ENCODE measurements at places on chromosomes 6 and 20.

DNA sequence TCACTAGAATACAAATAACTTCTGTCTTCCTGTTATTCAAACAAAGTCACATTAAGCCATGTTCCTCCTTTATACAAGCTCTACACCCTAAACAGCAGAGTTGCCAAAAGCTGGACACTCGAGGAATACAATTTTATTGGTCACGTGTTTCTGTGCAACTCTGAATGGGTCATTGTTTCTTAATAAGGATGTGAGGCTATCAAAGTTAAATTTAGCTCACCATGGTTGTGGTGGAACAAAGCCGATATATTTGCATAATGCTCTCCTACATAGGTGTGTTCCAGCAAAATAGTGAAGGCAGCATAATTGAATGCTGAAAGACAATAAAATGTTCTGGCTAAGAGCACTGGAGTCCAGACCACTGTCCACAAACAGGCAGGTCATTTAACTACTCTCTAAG, 36.9 kb upstream of the CD2AP start:
- DNase-seq = no peak
- H3K4me3 ChIP-seq = no peak overlapping the region
- no peaks in the 10 kb centered on the region for H3K27me3 ChIP-seq
- no peaks in the 10 kb centered on the region for H3K4me1 ChIP-seq
- no peaks in the 10 kb centered on the region for H3K36me3 ChIP-seq

- peaks cover 10% of the 10 kb centered on the region for H3K4me1 ChIP-seq
- no peaks in the 10 kb centered on the region for H3K27me3 ChIP-seq
These were observed 69.0 kb downstream of the DLL1 start for GRCh38 chr6:170221753-170222400.

- H3K27me3 ChIP-seq = no peaks in the 10 kb centered on the region
- no peaks in the 10 kb centered on the region for H3K4me1 ChIP-seq
- H3K4me3 ChIP-seq = no peak overlapping the region
These were observed 27.3 kb upstream of the TSPYL1 start for GRCh38 chr6:116307001-116307400.

DNA sequence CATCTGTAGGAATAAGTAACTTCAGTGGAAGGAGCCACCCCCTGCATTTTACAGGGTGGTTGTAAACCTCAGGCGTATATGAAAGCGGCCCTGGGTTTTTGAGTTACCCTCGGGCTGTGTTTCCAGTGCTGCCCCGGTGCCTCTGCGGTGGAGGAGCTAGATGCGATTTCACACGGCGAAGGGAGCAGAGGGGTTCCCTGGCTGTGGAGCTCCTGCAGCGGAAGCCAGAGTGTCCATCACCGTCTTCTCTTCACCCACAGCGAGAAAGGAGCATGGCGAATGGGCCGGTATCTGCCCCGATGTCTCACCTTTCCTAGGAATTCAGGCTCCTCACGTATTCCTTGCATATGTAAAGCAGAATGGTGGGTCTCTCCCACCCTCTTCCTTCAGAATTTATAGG, 253.6 kb downstream of the THBS2 start:
- DNase-seq = no peak
- H3K27ac ChIP-seq = no peak overlapping the region
- H3K36me3 ChIP-seq = no peaks in the 10 kb centered on the region
- H3K27me3 ChIP-seq = no peaks in the 10 kb centered on the region
